IMR-90 (cell line): ENCODE measurements at places on chromosomes 6 and 20. TPM values are rescaled to one million over a fixed set of nuclear protein-coding genes. Genes with fewer than 3 reads are reported as not detected.
A peak's percentile ranks its signal among the peaks of the same experiment; 100 is the strongest.

The SNX3 gene
- polyA plus RNA-seq = 123 and 159 TPM in 2 replicates

The TRERF1 gene
- polyA plus RNA-seq = 9.9 and 11.1 TPM in 2 replicates

- DNase-seq = peak; percentile 10
Measured at GRCh38 chr6:134680021-134680420, 269.9 kb downstream of the ALDH8A1 start.

DNA sequence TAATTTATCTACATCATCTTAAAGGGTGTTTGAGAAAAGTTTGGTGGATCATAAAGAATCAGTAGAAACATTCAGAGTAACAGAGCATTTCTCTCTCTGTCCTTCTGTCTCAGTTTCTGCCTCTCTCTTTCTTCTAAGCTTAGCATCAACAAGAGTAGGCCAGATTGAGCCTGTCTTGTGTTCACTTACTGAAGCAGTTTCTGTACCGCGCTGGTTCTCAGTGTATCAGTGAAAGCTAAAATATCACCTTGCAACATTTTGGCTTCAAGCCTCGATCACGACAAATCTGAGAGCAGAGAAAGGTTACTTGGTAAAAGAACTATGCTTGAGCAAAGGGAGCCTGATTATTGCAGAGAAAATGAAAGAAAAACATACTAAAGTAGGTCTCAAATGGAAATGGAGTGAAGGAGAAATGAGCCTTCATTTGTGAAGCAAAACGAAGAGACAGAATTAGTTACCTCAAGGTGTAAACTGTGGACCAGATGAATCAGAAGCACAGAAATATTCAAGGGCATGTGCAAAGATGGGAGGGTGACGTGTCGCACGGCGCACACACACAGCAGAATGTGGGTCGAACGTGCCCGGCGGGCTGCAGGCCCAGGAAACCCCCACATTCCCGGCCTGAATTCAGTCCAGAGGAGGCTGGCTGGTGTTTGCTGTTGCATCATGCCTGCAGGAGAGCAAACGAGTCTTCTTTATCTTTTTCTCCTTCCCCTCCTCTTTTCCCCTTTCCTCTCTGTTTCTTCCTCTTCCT, 509.3 kb downstream of the QKI start:
- DNase-seq = no peak

GRCh38 chr20:32028647-32029372, 18.6 kb downstream of the CCM2L start:
- no peak for DNase-seq

- no peak for DNase-seq
Measured at GRCh38 chr6:167703781-167704180, 122.9 kb upstream of the AFDN start.

The RCAN2 gene
- 1.8 TPM in 2 replicates for polyA plus RNA-seq

The BPIFB4 gene
- polyA plus RNA-seq = not detected in 2 replicates

- no peak for DNase-seq
Measured at GRCh38 chr20:34862724-34863123, 9.9 kb downstream of the GGT7 start.

The HLA-DRB5 gene
- polyA plus RNA-seq = not detected in 2 replicates

GRCh38 chr6:106184629-106185028, 98.5 kb downstream of the PRDM1 start:
- peak; percentile 48 for DNase-seq

GRCh38 chr6:154766288-154766687, 33.1 kb downstream of the SCAF8 start:
- DNase-seq = no peak

- DNase-seq = peak; percentile 5
Measured at GRCh38 chr6:168884646-168885086, 369.0 kb downstream of the THBS2 start.

DNA sequence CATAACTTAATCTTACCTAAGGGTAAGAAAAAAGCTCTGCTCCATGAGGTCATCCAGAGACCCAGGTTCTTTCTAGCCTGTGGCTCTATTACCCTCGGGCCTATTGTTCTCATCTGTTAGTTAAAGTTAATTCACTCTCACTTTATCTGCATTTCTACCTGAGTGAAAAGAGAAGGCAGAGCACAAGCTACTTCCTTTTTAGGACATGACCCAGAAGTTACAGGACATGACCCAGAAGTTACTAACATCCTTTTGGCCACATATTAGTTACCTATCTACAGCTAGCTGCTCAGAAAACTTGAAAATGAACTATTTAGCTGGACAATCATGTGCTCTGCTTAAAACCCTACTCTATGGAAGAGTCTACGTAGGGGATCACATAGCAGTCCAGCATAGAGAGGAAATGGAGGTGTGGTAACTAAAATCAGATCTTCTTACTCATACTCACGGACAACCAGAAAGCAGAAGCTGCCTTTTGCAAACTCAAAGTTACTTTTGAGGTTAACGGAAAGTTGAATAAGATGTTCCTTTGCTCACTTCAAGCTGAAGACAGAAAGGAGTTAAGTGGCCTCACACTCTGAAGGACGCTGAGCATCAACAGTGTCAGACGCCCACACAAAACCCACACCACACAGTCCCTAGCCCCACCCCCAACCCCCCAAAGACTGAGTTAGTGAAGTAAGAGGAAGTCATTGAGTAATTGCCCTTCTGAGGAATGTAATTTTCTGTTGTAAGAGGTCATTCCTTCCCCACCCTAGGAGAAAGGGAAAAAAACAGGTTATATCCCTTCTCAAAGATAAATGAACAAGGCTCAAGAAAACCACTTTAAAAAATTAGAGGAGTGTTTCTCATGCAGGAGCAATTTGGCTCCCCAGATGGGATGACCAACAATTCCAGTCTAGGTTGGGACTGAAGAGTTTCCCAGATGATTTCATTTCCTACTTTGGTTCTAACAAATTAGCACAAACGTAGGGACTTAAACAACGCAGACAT, 45.9 kb upstream of the TAB2 start:
- no peak for DNase-seq

GRCh38 chr6:151692216-151692615, 115.3 kb upstream of the ESR1 start:
- no peak for DNase-seq

- DNase-seq = no peak
Measured at GRCh38 chr20:32050851-32051556, 1.0 kb upstream of the HCK start.

GRCh38 chr6:48084201-48084600, 26.8 kb downstream of the PTCHD4 start:
- peak; percentile 2 for DNase-seq

DNA sequence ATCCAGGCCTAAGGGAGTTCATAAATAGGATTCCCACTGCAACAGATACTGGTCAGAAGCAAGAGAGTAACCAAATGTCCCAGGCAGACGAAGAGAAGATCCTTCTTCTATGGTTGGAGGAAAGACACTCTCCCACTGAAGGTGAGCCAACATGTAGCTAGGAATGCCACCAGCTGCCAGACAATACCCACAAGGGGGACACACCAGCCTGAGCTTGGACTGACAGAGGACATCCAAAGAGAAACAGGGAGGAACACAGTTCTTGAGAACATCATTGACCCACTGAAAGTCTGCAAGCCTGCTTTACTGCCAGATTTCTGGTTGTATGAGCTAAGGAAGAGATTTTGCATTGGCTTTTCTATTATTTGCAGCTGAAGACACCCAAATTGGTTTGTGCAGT, 80.1 kb downstream of the PXDC1 start:
- DNase-seq = no peak

The TNF gene
- polyA plus RNA-seq = not detected in 2 replicates

- DNase-seq = peak; percentile 77
Measured at GRCh38 chr6:13425943-13426931, 61.2 kb downstream of the GFOD1 start.

GRCh38 chr6:132746048-132746447, 11.7 kb downstream of the VNN2 start:
- DNase-seq = no peak
